ENCODE measurements at places on chromosomes 5 and 9.

GRCh38 chr5:43195670-43196265 lies 3.7 kb downstream of the NIM1K start:
- H3K27me3 ChIP-seq, result no peaks in the 10 kb centered on the region
- H3K27ac ChIP-seq, result no peak overlapping the region
- no peaks in the 10 kb centered on the region for H3K36me3 ChIP-seq
- H3K4me3 ChIP-seq, result no peak overlapping the region
- no peaks in the 10 kb centered on the region for H3K4me1 ChIP-seq

DNA sequence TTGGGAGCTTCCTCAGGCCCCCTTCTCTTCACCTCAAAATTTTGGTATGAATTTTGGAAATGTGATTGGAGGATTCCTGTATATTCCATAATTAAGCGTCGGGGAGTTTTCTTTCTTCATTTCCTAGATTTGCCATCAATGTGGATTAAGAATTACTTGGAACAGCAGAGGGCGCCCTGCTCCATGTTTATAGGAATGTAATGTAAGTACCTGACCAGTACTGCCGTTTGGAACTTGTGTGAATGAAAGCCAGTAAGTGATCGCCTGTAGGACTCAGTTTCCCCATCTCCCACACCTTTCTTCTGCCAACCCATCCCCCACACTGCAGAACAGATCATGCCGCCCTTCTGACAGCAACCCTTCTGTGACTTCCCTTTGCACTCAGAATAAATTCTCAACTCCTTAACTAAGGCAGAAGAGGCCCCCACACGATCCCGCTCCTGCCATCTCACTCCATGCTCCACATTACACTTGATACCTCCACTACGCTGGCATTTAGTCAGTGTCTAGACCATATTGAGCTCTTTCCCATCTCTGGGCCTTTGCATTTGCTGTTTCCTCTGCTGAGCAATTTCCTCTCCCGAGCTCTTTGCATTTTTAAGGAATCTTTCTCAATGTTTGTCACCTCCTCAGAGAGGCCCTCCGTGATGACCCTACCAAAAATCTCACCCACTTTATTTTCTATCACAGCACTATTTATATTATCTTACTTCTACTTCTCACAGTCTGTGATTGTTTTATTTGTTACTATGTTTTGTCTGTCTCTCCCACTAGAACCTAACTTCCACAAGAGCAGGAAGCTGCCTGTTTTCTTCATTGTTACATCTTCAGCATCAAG lies 79.5 kb upstream of the HTR4 start:
- peak; percentile 92 for DNase-seq
- no peaks in the 10 kb centered on the region for H3K27me3 ChIP-seq
- no peak overlapping the region for H3K27ac ChIP-seq
- H3K4me3 ChIP-seq, result no peak overlapping the region
- no peaks in the 10 kb centered on the region for H3K36me3 ChIP-seq

DNA sequence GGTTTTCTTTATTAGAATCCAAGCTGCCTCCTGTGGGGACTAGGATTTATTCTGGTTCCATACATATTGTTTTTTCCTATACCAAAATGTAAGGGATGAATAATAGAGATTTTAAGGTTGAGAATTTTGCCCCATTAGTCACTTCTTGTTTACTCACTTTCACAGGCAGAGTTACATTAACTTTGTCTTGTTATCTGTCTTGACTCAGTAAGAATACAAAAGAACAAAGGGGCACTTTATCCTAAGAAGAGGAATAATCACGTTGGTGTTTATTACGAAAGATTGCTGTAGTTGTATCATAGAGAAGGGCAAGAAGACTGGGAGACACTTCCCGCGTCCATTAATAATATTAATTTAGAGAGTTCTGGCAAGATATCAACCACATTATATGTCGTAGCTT lies 599.7 kb upstream of the FTMT start:
- H3K27me3 ChIP-seq, result no peaks in the 10 kb centered on the region
- no peak overlapping the region for H3K27ac ChIP-seq

GRCh38 chr5:36273809-36274526 lies 27.7 kb downstream of the RANBP3L start:
- H3K27ac ChIP-seq, result peak overlapping the region; percentile 54
- H3K4me1 ChIP-seq, result peaks cover 17% of the 10 kb centered on the region
- no peaks in the 10 kb centered on the region for H3K27me3 ChIP-seq
- no peak overlapping the region for H3K4me3 ChIP-seq

GRCh38 chr9:138033950-138034349 lies 156.4 kb downstream of the CACNA1B start:
- no peaks in the 10 kb centered on the region for H3K36me3 ChIP-seq
- no peaks in the 10 kb centered on the region for H3K4me1 ChIP-seq
- H3K27me3 ChIP-seq, result no peaks in the 10 kb centered on the region
- H3K27ac ChIP-seq, result no peak overlapping the region
- DNase-seq, result no peak
- H3K4me3 ChIP-seq, result no peak overlapping the region

DNA sequence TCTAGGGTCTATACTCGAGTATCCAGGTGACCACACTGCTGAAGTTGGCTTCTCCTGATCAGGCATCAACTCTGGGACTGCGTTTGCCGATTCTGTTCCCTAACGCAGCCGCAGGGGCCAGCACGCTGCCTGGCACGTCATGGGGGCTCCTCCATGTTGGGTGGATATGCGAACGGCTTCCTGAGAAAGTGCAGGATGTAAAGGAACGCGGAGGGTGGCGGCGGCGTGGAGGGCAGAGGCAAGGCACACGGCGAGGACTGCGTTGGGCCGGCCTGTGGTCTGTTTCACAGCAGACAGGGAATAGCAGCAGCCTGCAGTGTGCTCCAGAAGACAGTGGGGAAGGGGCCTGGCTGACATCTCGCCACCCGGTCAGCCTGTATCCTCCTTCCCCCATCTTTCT lies 3.8 kb downstream of the LCN10 start:
- H3K27ac ChIP-seq, result no peak overlapping the region
- H3K4me3 ChIP-seq, result no peak overlapping the region
- peaks cover 26% of the 10 kb centered on the region for H3K4me1 ChIP-seq
- no peaks in the 10 kb centered on the region for H3K36me3 ChIP-seq
- DNase-seq, result no peak
- H3K27me3 ChIP-seq, result no peaks in the 10 kb centered on the region

- H3K27ac ChIP-seq, result peak overlapping the region; percentile 63
- DNase-seq, result no peak
- no peak overlapping the region for H3K4me3 ChIP-seq
Measured at GRCh38 chr5:57406641-57407040, 76.0 kb downstream of the ACTBL2 start.

DNA sequence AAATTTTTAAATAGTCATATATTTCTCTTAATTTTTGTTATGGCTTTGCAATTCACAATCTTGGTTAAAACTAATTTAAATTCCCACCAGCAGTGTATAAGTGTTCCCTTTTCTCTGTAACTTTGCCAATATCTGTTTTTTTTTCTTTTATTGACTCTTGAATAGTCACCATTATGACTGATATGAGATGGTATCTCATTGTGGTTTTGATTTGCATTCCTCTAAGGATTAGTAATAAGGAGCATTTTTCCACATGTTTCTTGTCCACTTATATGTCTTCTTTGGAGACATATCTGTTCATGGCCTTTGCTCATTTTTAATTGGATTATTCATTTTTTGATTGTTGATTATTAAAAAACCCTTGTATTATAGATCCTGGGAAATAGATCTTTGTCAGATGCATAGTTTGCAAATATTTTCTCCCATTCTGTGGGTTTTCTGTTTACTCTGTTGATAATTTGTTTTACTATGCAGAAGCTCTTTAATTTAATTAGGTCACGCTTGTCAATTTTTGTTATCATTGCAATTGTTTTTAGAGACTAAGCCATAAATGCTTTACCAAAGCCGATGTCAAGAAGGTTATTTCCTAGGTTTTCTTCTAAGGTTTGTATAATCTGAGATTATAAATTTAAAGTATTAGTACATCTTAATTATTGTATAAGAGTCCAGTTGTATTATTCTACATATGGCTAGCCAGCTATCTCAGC lies 610.9 kb downstream of the CHSY3 start:
- H3K36me3 ChIP-seq, result no peaks in the 10 kb centered on the region
- no peak overlapping the region for H3K27ac ChIP-seq
- no peak overlapping the region for H3K4me3 ChIP-seq
- no peak for DNase-seq

GRCh38 chr5:94103514-94104245 lies 362.3 kb upstream of the POU5F2 start:
- H3K4me1 ChIP-seq, result no peaks in the 10 kb centered on the region
- H3K36me3 ChIP-seq, result no peaks in the 10 kb centered on the region
- DNase-seq, result no peak

DNA sequence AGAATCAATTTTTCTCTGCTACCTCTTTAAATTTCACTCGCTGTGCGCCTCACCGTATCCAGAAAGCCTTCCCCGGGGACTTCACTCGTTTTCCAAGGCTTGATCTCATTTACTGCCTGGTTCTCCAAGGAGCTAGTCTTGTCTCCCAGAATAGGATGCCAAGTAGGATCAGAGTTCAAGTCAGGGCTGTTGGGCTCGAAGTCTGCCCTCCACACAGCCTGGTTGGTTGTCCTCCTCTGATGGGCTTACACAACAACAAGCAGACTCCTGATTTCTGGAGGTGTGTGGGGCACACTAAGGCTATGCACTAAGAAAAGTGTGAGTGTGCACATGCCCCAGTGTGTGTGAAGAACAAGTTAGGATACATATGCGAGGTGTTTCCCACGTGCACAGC lies 14.0 kb upstream of the TNIP1 start:
- no peak for DNase-seq
- H3K4me3 ChIP-seq, result no peak overlapping the region
- H3K27ac ChIP-seq, result peak overlapping the region; percentile 64
- no peaks in the 10 kb centered on the region for H3K27me3 ChIP-seq
- peaks cover 43% of the 10 kb centered on the region for H3K4me1 ChIP-seq

GRCh38 chr5:62346748-62347147 lies 40.7 kb downstream of the KIF2A start:
- H3K4me1 ChIP-seq, result no peaks in the 10 kb centered on the region
- no peaks in the 10 kb centered on the region for H3K27me3 ChIP-seq
- no peak overlapping the region for H3K27ac ChIP-seq
- H3K36me3 ChIP-seq, result peaks cover 12% of the 10 kb centered on the region
- no peak for DNase-seq

DNA sequence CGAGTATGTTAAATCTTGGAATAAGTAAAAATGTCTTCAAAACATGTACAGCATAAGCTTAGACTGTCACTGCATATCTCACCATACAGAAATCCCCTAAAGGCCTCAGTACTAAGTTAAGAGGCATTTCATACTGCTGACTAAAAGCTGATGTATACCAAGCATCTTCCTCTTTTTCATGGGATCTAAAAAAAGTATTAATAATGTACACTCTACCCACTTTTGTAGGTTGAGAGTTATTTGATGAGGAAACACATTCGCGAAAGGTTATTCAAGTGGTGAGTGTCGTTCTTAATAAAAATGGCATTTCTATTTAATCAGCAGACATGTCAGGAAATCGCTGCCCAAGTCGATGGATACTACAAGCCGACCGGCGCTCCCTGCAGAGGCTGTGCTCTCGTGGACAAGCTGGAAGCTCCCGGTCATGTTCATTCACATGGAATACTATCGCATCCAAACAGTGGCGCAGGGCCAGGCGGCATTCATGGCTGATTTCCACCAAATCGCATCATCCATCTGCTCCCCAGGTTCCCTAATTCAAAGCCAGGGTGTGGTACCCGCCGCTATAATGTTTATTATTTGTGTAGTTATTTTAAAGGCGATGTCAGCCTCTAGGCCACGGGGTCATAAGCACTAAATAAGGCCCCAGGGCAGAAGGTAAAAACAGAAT lies 724 bp downstream of the SGTB start:
- H3K4me1 ChIP-seq, result no peaks in the 10 kb centered on the region
- peak overlapping the region; percentile 75 for H3K27ac ChIP-seq
- no peaks in the 10 kb centered on the region for H3K36me3 ChIP-seq
- peak overlapping the region; percentile 91 for H3K4me3 ChIP-seq
- peak; percentile 68 for DNase-seq

Measured in right atrium auricular region (tissue), 2 donors.